ENCODE measurements at places on chromosomes 3 and 15. TPM values are rescaled to one million over a fixed set of nuclear protein-coding genes. Genes with fewer than 3 reads are reported as not detected.

P2RY14 gene
- total RNA-seq = not detected

PLA2G4D gene
- total RNA-seq = not detected

AADACL2 gene
- total RNA-seq = not detected

RETNLB gene
- not detected for total RNA-seq

MYL3 gene
- total RNA-seq = not detected

NMB gene
- 6.1 TPM for total RNA-seq

GP5 gene
- 0.29 TPM for total RNA-seq

BCHE gene
- total RNA-seq = 29.1 TPM

SNURF gene
- total RNA-seq = 2.6 TPM

ANKDD1A gene
- 0.58 TPM for total RNA-seq

FBXL22 gene
- total RNA-seq = 0.10 TPM

RAD54L2 gene
- total RNA-seq = 28.0 TPM

MED12L gene
- total RNA-seq = 0.05 TPM

STRIT1 gene
- not detected for total RNA-seq

CPA3 gene
- total RNA-seq = not detected

RHCG gene
- total RNA-seq = not detected
